ENCODE measurements at places on chromosomes 11 and 22. TPM values are rescaled to one million over a fixed set of nuclear protein-coding genes. Genes with fewer than 3 reads are reported as not detected.

GRCh38 chr11:61173456-61173855 lies 12.2 kb upstream of the VPS37C start:
- H3K36me3 ChIP-seq = no peaks in the 10 kb centered on the region
- no peak for DNase-seq
- H3K4me1 ChIP-seq = no peaks in the 10 kb centered on the region

DNA sequence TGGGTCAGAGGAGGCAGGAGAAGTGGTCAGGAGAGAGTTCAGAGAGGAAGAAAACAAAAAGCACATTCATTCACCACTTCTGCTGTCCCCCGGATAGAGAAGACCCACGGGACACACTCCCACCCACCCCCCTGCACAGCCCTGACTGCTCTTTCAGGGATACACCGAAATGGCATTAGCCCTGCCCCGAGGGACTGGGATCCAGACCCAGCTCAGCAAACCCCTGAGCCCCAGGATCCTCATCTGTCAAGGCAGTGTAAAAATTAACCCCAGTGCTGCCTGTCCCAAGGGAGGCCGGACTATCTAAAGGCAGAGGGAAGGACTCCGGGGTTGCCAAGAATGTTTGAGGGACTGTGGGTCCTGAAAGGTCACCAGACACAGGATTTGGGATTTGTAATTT lies 31.2 kb downstream of the TPBGL start:
- H3K36me3 ChIP-seq = no peaks in the 10 kb centered on the region
- H3K27ac ChIP-seq = no peak overlapping the region
- no peaks in the 10 kb centered on the region for H3K27me3 ChIP-seq
- no peaks in the 10 kb centered on the region for H3K4me1 ChIP-seq
- H3K4me3 ChIP-seq = no peak overlapping the region

DNA sequence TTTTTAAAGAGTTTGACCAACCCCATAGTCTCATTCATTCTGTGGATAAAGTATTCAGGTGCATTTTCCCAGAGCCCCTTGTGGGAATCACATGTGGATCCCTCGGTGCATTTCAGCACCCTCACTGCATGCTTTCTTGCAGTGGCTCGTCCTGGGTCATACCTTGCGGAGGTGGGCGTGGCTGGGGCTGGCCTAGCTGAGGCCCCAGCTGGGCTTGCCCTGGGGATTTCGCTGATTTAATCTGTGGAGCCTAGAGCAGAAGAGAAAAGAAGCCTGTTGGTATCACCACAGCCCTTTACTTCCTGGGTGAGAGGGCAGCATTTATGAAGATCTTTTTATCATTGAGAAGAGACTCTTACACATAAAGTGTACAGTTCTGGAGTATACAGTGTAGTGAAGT lies 53.1 kb downstream of the FBXO7 start:
- H3K4me1 ChIP-seq = no peaks in the 10 kb centered on the region
- no peak overlapping the region for H3K27ac ChIP-seq
- H3K4me3 ChIP-seq = no peak overlapping the region
- no peak for DNase-seq
- H3K27me3 ChIP-seq = no peaks in the 10 kb centered on the region

- no peak for DNase-seq
- H3K27me3 ChIP-seq = no peaks in the 10 kb centered on the region
- H3K4me1 ChIP-seq = no peaks in the 10 kb centered on the region
- H3K27ac ChIP-seq = no peak overlapping the region
- H3K36me3 ChIP-seq = peaks cover 4% of the 10 kb centered on the region
These were observed 123.2 kb upstream of the BID start for GRCh38 chr22:17897426-17897825.

- no peaks in the 10 kb centered on the region for H3K27me3 ChIP-seq
- H3K27ac ChIP-seq = no peak overlapping the region
- H3K4me3 ChIP-seq = no peak overlapping the region
- no peak for DNase-seq
These were observed 176.7 kb downstream of the SWAP70 start for GRCh38 chr11:9840460-9841004.

SLC15A3 gene
- total RNA-seq = 35.4 TPM

GRCh38 chr11:19994672-19995071 lies 165.6 kb downstream of the DBX1 start:
- peaks cover 9% of the 10 kb centered on the region for H3K4me1 ChIP-seq
- peaks cover 6% of the 10 kb centered on the region for H3K36me3 ChIP-seq
- peak overlapping the region; percentile 36 for H3K27ac ChIP-seq
- H3K27me3 ChIP-seq = no peaks in the 10 kb centered on the region
- H3K4me3 ChIP-seq = no peak overlapping the region

MISFA gene
- total RNA-seq = 1.8 TPM

All from aorta (tissue), 5 donors.